ENCODE measurements at places on chromosomes 2 and 18.
A peak's percentile ranks its signal among the peaks of the same experiment; 100 is the strongest.

DNA sequence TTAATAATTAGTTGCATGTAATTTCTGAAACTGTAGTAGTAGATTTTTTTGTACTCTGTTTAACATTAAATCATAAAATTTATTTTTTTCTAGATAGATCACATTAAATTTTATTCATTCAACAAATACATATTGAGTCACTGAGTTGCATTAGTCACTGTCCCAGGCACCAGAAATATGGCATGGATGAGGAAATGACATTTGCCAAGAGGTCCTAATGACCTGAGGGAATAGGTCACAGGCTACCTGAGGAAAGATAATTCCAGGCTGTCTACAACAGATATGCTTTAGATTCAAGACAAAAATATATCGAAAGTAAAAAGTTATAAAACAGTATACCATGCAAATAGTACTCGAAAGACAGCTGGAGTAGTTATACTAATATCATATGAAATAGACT, 852.4 kb upstream of the ACVR2A start:
- no peak for DNase-seq

- DNase-seq = no peak
Measured at GRCh38 chr2:71864085-71864484, 283.6 kb downstream of the CYP26B1 start.

DNA sequence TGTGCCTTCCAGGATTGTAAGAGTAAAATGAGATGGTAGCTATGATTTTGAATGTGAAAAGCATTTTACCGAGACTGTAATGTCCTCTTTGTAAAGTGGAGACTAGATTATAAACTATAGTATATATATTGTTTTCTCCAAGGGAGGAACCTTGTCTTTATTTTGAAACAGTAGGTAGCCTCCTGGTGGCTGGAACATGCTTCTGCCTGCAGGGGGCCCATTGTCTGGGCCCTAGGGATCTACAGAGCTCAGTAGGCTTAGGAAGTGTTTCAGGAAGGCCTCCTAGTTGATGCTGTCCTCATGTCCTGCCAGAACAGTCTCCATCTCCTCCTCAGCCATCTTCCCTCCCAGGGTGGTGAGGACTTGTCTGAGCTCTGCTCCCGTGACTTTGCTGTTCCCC, 3.0 kb downstream of the PIKFYVE start:
- DNase-seq = no peak

- peak; percentile 29 for DNase-seq
Measured at GRCh38 chr2:65299246-65299645, 71.6 kb downstream of the ACTR2 start.

DNA sequence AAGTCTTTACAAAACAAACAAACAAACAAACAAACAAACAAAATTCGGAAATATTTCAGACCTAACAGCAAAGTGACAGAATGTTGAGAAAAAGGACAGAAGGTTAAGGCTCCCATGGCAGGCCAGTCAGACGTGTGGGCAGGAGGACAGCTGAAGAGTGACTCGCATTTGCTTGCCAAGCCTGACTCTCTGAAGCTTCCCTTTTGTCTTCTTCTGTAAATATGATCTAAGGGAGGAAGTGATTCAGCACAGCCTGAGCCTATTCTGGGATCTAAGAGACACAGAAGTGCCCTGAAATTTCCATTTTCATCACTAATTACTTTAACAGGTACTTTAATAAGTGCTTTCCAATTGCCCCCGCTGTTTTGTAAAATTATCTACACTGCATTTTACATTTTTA, 134.0 kb upstream of the LYPD1 start:
- no peak for DNase-seq

DNA sequence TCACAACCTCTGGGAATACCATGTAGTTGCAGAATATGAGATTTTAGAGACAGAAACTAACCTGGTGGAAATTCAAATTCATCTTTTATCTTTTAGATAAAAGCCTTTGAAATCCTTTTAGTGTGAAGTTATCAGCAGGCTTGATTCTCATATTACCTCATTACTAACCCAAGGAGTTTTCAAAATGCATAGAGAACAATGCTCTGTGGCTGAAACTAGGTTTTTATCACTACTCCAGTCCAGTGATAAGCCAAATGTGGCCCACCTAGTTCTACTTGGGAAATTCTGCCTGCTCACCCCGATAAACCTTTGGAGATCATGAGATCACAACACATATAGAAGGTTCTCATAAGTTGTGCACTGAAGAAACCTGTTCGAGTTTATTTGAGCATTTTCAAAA, 121.7 kb downstream of the MMADHC start:
- DNase-seq = no peak

GRCh38 chr2:151021747-151022452, 239.8 kb downstream of the RBM43 start:
- DNase-seq = no peak

DNA sequence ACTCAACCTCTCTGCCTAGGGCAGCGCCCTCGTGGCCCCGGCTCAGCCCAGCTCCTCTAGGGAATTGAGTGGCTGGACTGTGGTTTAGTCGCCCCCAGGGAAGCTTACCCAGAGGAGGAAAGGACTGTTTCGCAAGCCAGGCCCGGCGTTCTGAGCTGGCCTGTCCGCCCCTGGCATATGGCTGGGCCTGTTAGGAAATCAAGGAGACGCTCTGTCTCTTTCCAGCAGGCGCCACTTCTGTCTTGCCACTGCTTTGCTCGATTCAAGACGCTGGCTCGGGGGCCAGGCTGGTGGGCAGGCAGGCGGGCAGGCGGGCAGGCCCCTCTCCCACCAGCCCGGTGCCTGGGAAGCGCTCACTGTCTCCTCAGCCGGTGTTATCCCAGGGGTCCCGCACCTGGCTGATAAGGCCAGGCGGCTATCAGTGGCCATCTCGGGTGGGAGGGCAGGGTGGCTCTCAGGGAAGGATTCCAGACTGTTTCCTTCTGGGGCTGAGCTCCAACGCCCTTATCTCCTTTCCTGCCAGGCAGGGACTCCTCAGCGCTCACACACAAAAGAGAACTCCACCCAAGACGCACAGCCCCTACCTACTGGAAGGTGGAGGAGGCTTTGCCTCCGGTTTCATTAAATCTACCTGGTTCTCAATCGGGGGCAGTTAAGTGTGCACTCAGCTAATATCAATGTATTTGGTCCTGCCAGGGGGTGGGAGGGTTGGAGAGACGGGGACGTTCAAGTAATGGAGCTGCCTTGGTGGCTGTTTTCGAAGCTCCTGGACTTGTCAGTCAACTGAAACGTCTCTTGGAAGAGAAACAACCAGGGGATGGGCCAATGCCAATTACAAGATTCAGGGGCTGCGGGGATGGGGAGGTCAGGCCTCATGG, 109.1 kb downstream of the SMAD7 start:
- no peak for DNase-seq

- peak; percentile 86 for DNase-seq
Measured at GRCh38 chr18:48002933-48003365, 72.5 kb upstream of the SMAD2 start.

DNA sequence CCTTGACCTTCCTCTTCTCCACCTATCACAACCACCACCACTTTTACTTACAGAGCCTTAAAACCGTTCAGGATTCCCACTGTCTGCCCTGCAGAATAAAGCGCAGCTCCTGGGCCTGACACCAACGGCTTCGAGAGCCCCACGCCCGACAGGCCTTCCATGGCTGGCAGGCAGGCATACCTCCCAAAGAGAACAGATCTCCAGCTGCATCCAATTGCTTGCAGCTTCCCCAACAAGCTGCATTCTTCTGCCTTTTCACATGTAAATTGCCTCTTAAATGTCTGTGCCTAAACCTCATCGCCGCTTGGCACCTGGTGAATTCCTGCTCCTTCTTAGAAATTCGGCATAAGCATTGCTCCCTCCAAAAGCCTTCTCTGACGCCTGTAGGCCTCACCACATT, 31.5 kb upstream of the FAM124B start:
- DNase-seq = no peak

- no peak for DNase-seq
Measured at GRCh38 chr18:55920063-55920462, 332.1 kb upstream of the TCF4 start.

DNA sequence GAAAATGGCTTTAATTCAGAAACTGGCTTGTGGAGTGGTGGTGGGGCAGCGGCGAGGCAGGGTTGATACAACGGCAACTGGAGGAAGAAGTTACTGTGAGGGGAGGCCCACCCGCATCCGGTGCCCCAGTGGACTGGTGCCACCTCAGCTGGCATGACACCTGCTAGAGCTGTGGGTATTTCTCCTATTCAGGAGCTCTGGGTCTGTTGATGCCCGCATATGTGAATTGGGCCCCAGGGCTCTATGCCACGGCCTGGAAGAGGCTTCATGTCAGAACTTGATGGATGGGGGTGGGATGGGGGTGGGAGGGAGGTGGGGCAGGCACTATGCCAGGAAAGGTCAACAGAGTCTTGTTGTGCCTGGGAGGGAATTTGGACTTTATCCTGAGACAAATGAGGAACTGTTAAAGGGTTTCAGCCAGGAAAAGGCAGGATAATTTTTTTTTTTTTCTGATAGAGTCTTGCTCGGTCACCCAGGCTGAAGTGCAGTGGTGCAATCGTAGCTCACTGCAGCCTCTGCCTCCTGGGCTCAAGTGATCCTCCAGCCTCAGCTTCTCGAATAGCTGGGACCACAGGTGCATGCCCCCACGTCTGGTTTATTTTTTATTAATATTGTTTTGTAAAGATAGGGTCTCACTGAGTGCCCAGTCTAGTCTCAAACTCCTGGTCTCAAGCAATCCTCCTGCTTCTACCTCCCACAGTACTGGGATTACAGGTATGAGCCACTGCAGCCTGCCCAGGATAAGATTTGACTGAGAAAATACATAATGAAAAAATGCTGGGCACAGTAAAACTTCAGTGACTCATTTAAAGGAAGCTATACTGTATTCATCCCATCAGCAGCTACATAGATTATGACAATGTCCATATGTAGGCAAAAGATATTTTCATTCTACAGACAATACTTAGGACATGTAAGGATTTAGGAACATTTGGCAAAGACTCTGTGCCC, 52.6 kb downstream of the SH2D6 start:
- DNase-seq = no peak

DNA sequence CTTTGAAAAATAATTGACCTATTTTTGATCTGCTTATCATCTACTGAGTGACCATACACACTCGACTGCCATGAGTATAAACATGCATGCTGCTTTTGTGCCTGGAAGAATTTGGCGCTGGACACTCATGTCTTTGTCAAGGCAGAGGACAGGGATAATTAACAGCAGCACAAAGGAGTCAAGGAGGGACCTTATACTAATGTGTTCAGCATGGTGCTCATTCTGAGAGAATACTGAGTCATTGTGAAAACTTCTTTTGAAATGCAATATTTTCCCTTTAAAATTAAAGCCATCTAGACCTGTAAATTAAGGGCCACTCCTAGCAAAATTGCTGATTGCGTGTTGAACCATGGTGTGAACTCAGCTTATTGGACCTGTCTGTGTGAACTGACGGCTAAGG, 116.3 kb downstream of the ZNF532 start:
- no peak for DNase-seq

DNA sequence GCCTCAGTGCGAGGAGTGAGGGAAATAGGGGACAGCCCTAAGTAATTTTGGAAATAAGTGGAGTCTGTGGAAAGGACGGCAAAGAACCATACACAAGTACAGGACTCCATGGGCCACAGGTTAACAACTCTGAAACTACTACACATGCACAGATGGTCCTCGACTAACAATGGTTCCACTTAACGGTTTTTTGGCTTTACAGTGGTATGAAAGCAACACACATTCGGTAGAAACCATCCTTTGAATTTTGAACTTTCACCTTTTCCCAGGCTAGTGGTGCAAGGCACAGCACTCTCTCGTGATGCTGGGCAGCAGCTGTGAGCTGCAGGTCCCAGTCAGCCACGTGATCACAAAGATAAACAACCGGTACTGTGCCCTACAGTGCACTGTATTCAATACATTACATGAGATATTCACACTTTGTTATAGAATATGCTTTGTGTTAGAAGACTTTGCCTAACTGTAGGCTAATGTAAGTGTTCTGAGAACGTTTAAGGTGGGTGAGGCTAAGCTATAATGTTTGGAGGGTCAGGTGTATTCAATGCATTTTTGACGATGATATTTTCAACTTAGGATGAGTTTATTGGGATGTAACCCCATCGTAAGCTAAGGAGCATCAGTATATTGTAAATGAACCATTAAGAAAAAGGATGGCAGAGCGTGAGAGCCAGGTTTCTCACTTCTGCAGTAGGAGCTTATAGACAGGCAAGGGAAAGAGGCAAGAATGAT, 44.6 kb downstream of the TBC1D8 start:
- DNase-seq = no peak

- DNase-seq = no peak
Measured at GRCh38 chr18:45980229-45980628, 13.1 kb upstream of the EPG5 start.

DNA sequence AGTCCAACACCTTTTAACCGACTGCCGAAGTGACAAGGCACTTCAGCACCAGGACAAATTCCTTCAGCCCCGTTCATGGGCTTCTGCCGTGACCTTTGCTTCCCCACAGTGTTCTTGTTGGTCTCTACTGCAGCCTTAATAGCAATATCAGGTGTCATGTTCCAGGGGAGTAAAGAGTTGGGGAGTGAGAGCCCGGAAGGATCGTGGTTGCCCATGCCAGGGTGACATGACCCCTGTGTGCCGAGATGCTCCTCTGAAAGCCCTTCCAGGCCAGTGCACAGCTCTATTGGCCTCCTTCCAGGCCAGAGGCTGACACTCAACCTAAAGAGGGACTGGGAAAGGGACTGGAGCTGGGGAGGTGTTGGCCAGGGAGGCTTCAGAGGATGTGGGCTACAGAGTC, 279.2 kb downstream of the CYRIA start:
- DNase-seq = no peak

Measured in HS-27A (cell line).